ENCODE measurements at places on chromosomes 5 and 9.

DNA sequence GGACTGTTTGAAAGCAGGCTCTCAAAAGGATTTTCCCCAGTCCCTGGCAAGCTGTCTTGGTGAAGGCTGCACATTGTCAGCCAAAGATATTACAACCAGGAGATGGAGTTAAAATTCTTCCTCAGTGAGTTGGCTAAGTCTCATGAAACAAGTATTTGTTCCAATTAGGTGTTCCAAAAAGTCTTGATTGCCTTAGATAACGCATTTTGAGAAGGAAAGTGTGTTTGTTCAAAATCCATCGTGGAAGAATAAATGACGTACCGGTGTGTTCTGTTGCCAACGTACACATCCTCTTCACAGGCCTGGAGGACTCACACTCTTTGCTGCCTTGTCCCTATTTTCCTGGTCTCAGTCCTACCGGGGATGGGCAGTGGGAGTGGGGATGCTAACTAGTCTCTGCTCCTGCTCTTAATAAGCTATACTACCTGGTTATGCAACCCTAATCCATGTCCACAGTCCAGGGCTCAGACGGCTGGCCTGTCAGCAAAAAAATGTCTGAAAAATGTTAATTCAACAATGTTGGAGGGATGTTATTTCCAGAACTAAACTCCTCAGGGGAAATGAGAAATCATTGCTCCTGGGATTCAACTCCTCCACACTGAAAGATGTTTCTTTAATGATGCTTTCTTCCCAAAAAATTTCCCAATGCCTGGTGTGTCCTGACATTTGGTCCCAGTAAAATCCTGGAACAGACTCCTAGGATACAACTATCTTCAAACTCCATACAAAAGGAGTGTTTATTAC is 175.3 kb upstream of the KLF9 start:
- no peak for DNase-seq

DNA sequence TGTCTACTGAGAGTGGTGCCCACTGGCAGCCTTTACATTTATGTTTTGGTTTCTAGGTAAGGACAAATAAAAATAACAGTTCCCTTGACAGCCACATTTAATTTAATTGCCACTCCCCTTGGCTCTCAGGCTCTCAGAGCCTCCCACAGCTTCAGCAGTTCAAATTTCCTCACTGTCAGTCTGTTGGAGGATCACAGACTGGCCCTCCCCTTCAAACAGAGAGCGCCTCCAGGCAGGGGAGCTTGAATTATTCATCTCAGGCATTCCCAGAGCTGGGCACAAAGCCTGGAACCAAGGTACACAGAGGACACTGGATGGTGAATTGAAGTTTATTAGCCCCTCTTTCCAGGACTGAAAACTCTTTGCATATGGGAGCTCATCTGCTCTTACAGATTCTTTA is 407.7 kb downstream of the SPOCK1 start:
- DNase-seq = no peak

DNA sequence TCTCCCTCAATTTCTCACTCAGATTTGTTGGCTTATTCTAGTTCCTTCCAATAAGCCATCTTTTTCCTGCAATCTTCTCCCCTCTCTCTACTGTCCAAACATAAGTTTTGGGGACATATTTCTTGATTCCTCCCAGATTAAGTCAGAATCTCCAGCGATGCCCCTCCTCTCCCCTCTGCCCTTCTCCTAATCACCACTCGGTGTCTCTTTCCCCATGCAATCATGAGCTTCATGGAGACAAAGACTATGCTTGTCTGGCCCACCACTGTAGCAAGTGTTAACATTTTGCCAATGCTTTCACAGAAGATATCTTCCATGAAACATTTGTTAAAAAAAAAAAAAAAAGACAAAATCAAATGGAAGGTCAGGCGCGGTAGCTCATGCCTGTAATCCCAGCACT is 42.4 kb downstream of the PDE6A start:
- DNase-seq = no peak

DNA sequence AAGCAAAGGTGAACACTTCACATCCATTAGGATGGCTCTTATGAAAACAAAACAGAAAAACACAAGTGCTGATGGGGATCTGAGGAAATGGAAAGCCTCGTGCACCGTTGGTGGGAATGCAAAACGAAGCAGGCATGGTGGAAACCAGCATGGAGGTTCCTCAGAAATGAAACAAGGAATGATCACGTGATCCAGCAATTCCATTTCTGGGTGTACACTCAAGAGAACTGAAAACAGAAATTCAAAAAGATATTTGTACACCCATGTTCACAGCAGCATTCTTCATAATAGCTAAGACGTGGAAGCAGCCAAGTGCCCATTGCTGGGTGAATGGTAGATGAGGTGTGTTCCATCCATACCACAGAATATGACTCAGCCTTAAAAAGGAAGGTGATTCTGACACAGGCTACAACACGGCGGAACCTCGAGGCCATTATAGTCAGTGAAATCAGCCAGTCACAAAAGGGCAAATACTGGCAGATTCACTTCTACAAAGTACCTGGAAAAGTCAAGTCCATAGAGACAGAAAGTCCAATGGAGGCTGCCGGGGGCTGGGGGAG is 87.2 kb upstream of the RAPGEF1 start:
- no peak for DNase-seq

- DNase-seq = peak; percentile 53
These were observed 247.4 kb upstream of the RASA1 start for GRCh38 chr5:87020099-87020934.

- peak; percentile 88 for DNase-seq
These were observed 112.2 kb downstream of the RPS23 start for GRCh38 chr5:82165740-82166530.

DNA sequence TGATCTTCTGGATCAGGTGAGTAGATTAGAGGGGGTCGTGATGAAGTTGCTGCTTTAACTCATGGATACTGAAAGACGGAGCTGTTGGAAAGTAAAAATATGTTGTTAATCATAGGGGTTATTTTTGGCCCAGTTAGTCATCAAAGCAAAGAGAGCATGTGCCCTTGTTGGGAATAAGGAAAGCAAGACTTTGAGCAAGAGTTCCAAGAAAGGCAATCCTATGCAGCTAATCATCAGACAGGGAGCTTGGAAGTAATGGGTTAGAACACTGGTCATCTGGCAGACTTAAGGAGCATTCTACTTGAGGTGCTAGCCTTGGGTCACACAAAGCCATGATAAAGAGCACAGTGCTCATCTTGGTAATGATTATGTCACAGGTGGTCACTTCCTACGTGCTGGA is 18.3 kb downstream of the ASPN start:
- DNase-seq = peak; percentile 9

DNA sequence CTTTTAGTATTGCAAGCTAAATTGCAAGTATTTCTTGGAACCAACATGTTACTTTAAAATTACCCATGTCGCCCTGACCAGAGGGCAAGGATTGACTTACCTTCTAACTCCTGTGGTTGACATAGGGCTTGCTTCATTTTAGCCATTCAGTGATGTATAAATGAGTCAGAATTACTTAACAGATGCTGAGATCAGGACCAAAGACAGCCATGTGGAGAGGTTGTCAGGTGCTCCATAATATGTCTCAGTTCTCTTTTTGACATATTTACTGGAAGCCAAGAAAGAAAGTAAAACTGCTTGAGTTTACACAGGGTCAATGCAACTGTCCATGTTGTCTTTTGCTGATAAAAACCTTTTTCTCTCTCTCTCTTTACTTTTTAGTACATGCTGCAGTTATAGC is 33.2 kb downstream of the F2RL2 start:
- peak; percentile 31 for DNase-seq

DNA sequence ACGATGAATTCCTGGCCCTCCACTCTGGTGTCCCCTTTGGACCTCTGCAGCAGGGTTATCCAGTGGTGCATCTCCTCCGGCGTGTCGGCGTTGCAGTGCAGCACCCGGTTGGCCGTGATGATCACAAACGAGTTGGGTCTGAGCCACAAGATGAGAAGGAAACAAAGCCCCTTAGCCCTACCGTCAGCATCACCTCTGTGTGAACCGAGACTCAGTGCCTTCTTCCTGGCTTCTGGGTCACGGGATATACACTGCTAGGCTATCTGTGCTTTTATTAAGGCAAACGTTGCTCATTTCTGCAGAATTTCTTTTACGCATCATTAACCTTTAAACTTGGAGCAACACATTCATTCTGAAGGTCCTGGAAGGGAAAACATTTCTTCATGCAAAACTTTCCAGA is 65.1 kb upstream of the RETREG1 start:
- no peak for DNase-seq

GRCh38 chr5:176888016-176888864 is 10.9 kb downstream of the HK3 start:
- no peak for DNase-seq

GRCh38 chr5:151534350-151534749 is 56.8 kb downstream of the FAT2 start:
- no peak for DNase-seq

- peak; percentile 77 for DNase-seq
These were observed 779 bp downstream of the FAM13B start for GRCh38 chr5:138032028-138032571.

DNA sequence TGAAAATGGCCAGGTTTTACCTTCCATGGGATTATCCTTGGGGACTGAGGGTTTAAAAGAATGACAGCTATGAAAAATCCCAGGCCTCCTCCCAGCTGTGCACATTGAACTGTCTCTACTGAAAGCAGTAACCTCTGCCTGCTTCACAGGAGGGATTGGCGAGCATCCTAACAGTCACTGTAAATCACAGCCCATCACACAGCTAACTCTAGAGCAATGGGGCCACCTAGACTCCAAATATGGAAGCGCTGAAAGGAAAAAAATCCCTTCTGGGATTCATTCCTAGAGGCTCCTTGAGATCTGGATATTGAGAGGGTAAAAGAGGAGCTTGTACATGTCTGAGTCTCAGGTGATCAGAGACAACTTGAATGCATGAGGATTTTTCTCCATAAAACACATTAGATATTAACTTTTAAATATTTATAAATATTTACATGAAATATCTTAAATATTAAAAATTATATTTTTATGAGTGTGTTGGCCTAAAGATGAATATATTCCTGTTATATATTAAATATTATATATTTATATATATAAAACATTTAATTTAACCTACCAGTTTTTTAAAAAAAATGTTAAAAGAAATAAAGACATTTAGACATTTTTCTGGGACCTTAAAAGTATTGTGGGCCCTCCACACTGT is 133.8 kb upstream of the SLC24A2 start:
- peak; percentile 30 for DNase-seq

GRCh38 chr5:16617274-16617968 is 624 bp upstream of the RETREG1 start:
- DNase-seq = no peak

DNA sequence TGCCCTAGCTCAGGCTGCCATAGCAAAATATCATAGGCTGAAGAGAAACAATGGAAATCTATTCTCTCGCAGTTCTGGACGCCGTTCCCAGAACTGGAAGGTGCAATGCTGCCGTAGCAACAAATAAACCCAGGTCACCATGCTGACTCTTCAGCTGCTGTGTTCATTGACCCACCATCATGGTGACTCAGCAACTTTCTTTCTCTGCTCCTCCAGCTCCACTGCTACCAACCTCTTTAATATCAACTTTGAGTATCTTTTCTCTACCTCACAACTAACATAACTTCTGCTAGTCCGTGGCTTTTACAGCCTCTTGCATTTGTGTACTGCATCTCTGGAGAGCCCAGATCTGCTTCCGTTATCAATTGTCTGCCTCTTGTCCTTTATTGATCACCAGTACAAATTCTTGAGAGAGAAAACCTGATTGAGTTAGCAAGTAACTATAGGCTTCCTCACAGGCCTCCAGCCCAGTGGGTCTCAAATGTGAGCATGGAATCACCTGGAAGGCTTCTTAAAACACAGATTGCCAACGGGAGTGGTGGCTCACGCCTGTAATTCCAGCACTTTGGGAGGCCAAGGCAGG is 47.3 kb upstream of the SLC30A5 start:
- no peak for DNase-seq

GRCh38 chr9:38418366-38418765 is 5.9 kb downstream of the IGFBPL1 start:
- DNase-seq = no peak

GRCh38 chr5:136199408-136199807 is 6.4 kb upstream of the SMIM32 start:
- no peak for DNase-seq

GRCh38 chr9:131524665-131525315 is 6.3 kb downstream of the UCK1 start:
- no peak for DNase-seq

- peak; percentile 64 for DNase-seq
These were observed 116.5 kb downstream of the ANKRD55 start for GRCh38 chr5:56116599-56117141.

- DNase-seq = no peak
These were observed 205.5 kb downstream of the CACNA1B start for GRCh38 chr9:138082918-138083636.

- peak; percentile 94 for DNase-seq
These were observed 15.8 kb downstream of the CWC27 start for GRCh38 chr5:64784451-64785025.

- peak; percentile 90 for DNase-seq
These were observed 87.4 kb downstream of the THBS4 start for GRCh38 chr5:80122579-80122978.

DNA sequence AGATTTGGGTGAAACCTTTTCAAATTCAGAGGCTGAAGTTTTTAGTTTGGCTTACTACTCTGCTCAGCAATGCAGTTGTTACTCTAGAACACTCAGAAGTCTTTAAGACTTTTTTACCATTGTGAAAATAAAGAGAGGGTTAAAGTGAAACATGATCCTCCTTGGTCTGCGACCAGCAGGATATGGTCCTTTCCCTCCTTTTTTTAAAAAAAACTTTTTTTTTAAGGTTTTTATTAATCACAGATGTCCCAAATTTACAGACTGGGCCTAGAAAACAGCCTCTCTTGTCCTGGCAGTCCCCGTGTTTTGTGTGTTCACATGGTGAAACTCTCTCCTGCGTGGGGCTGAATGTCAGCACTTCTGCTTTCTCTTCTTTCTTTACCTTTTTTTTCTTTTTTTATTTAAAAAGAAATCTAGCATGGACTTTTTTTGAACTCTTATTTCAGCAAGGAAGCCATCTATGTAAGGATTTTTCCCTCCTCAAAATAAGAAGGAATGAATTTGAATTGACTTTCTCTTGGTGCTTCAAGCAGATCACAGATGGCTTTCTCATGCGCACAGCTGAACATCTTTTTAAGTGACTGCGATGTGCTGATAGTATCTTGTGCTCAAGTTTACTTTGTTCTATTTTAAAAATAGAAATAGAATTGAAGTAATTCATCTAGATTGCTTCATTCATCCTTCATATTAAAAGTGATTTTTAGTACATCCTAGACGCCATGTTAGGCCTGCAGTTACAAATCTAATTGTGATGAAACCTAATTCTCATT is 128.7 kb upstream of the OTULINL start:
- DNase-seq = no peak

DNA sequence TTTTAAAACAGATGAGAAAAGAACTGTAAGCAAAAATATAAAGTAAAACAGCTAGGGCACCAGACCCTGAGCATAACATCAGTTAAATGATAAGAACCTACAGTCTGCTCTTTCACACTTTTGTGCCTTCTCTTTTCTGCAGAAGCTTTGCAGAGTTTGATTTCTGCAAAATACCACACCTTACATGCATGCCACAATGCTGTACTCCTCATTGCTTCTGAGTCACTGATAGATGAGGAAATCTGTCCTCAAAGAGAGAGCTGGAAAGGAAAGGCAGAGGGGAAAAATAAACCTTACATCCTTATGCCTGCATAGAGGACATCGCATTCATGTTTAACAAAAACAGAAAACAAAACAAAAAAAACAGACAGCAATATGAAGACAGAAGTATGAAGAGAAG is 142.9 kb downstream of the ATPSCKMT start:
- no peak for DNase-seq

- DNase-seq = peak; percentile 81
These were observed 595 bp downstream of the PDLIM7 start for GRCh38 chr5:177496727-177497291.

- DNase-seq = peak; percentile 76
These were observed 323.7 kb downstream of the ARRDC3 start for GRCh38 chr5:91059409-91059808.

GRCh38 chr5:150270541-150271295 is 18.9 kb downstream of the CAMK2A start:
- DNase-seq = no peak
